Cerebellum (tissue), 4 donors: ENCODE measurements at places on chromosomes 16 and 17. TPM values are rescaled to one million over a fixed set of nuclear protein-coding genes. Genes with fewer than 3 reads are reported as not detected.

The ABCC1 gene
- total RNA-seq: 12.5 TPM

The RCVRN gene
- total RNA-seq: 0.27 TPM

The TBC1D3K gene
- not detected for total RNA-seq

The KRT9 gene
- total RNA-seq: not detected

The CCL4L2 gene
- total RNA-seq: 7.0 TPM

The ZNF500 gene
- 11.1 TPM for total RNA-seq

The DNAH9 gene
- 5.4 TPM for total RNA-seq

The CLEC19A gene
- 0.27 TPM for total RNA-seq

The CDH8 gene
- 88.2 TPM for total RNA-seq

DNA sequence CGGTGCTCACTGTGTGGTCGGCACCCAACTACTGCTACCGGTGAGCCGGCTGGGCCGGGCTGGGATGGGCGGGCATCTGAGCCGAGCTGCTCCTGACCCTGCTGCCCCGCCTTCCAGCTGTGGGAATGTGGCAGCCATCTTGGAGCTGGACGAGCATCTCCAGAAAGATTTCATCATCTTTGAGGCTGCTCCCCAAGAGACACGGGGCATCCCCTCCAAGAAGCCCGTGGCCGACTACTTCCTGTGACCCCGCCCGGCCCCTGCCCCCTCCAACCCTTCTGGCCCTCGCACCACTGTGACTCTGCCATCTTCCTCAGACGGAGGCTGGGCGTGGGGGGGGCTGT lies 6.9 kb downstream of the TBX6 start:
- no peak for DNase-seq

- DNase-seq: no peak
Measured at GRCh38 chr17:46785696-46786095, 32.8 kb downstream of the WNT3 start.

- DNase-seq: no peak
Measured at GRCh38 chr17:32699247-32699646, 177.7 kb downstream of the MYO1D start.

- no peak for DNase-seq
Measured at GRCh38 chr16:62408760-62409159, 372.5 kb upstream of the CDH8 start.

- DNase-seq: no peak
Measured at GRCh38 chr17:82086941-82087906, 10.8 kb downstream of the FASN start.

GRCh38 chr17:80804466-80804865 lies 187.2 kb upstream of the CHMP6 start:
- DNase-seq: no peak

GRCh38 chr17:33779234-33779591 lies 475.9 kb upstream of the CCL2 start:
- DNase-seq: peak; percentile 48

DNA sequence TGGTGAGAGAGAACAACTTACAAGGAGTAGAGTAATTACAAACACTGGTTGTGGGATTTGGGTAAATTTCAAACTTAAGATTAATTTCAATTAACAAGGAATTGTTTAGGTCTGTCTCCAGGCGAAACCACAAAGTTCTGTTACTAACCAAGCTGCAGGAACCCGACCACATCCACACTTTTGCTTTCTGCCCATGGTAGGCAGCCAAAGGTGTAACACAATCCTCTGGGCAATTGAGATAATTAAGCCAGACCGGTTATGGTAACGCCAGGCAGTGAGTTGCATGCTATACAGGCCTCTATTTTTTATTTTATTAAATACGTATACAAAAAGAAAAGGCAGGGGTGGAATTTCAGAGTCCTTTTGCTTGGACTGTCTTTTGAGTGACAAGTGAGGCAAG lies 12.0 kb downstream of the KCNJ2 start:
- no peak for DNase-seq

DNA sequence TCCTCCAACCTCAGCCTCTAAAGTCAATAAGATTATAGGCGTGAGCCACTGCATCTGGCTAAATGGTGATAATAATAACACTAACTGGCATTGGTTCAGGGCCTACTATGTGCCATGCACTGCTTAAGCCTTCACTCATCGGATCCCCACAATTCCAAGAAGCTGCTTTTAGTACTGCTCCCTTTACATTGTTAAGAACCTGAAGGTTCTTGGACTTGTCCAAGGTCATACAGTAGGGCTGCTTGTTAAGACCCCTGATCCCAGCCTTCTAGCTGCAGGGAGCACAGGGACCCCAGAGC lies 6.6 kb downstream of the SREBF1 start:
- DNase-seq: no peak

- DNase-seq: no peak
Measured at GRCh38 chr17:50816771-50817751, 18.3 kb upstream of the WFIKKN2 start.

DNA sequence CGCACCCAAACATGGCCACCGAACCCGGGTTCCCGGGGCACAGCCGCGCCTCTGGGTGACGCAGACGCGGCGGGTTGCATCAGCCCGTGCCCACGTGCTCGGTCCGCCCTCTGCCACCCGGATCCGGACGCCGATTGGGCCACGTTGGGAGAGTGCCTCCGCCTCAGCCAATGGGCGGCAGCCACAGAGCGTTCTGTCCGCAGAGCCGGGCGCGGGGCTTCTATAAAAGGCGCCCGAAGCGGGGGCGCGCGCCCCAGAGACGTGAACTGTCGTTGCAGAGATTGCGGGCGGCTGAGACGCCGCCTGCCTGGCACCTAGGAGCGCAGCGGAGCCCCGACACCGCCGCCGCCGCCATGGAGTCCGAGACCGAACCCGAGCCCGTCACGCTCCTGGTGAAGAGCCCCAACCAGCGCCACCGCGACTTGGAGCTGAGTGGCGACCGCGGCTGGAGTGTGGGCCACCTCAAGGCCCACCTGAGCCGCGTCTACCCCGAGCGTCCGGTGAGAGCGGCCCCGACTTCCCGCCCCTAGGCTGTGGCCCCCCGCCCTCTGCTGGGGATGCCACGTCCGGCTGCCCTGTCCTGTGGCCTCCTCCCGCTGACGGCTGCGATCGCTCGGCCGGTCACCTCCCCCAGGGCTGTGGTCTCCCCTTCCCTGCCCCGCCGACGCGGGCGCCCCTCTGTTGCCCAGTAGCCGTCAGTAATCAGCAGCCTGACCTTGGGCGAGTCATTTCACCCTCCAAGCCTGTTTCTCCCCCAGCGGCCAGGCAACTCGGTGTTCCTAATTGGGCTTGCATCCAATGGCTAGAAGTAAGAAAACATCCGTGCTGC lies at the start of gene HERPUD1:
Gene HERPUD1 (plus strand): TSS at position 251 of the 829 bp plus-strand sequence. CDS start 103 bp downstream, at position 354.
- DNase-seq: peak; percentile 100

DNA sequence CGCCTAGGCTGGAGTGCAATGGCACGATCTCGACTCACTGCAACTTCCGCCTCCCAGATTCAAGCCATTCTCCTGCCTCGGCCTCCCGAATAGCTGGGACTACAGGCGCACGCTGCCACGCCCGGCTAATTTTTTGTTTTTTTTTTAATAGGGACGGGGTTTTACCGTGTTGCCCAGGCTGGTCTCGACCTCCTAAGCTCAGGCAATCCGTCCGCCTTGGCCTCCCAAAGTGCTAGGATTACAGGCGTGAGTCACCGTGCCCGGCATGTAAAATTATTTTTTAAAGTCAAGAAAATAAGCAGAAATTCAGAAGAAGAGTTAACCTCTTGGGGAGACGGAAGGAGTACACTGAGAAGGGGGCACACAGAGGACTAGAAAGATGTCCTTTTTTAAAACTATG lies 27.5 kb downstream of the CDYL2 start:
- no peak for DNase-seq

- DNase-seq: no peak
Measured at GRCh38 chr17:47064684-47065083, 85.6 kb upstream of the RPRML start.

DNA sequence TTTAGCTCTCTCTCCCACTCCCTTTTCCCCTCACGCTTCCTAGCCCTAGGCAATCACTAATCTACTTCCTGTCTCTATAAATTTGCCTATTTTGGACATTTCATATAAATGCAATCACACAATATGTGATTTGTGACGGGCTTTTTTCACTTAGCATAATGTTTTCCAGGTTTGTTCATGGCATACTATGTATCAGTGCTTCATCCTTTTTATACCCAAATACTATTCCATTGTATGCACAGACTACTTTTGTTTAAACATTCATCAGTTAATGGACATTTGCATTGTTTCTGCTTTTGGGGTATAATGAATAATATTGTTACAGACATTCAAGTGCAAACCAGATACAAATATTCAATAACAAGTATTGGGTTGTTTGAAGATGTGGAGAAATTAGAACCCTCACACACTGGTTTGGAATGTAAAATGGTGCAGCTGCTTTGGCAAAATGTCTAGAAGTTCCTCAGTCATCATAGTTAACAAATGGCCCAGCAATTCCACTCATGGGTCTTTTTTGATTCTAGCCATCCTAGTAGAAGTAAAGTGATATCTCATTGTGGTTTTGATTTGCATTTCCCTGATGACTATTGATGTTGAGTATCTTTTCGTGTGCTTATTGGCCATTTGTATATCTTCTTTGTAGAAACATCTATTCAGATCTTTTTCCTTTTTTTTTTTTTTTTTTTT lies 67.7 kb downstream of the TBX4 start:
- DNase-seq: no peak

GRCh38 chr16:79845033-79845733 lies 244.6 kb upstream of the MAF start:
- DNase-seq: no peak

DNA sequence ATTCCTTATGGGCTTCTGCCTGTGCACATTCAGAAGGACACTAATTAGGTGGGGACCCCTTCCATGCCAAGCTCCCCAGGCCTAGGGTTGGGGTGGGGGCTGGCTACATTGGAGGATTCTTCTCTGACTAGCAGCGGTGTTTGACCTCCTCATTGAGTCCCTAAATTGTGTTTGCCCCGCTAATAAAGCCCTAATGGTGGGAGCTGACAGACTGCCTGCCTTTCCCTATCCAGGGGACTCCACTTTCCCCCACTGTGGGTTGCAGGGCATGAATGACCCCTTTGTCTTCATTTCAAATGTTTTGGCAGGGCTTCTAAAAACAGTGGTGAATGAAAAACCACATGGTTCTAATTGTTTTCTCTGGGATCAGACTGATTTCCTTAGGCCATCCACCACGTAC lies 476.8 kb upstream of the CDH11 start:
- no peak for DNase-seq

DNA sequence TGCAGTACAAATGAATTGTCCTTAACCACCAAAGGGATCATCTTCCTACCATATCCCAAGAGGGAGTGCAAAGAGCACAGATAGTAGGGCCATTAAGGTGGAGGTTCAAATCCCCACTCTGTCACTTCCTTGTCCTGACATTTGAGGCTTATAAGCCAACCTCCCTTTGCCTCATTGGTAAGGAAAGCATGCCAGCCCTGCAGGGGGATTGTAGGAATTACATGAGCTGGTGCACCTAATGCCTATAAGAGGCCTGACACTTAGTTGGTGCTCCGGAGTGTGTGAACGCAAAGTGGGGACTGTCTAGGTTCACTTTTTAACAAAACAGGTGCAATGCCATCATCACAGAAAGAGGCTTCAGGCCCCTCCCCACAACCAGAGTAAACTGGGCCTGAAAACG lies 374.4 kb downstream of the SNX29 start:
- no peak for DNase-seq

- DNase-seq: no peak
Measured at GRCh38 chr17:81035521-81036196, 708 bp downstream of the BAIAP2 start.

- no peak for DNase-seq
Measured at GRCh38 chr17:19016297-19016696, 11.7 kb upstream of the FAM83G start.

DNA sequence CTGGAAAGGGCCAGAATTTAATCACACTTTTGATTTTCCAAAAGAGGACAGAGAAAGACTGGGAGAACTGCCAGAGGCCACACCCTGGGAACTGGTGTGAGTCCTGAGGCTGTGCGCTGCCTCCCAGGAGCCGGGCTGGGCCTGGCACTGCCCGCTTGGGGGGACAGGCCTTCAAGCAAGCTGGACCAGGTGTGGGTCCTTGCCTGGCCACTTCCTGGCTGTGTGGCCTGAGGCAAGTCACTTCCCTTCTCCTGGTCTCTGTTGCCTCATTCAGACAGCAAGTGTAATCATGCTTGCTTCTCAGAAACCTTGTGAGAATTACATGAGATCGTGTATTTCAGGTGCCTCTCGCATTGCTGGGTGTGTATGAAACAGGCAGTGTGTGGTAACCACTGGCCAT lies 143.0 kb downstream of the SNX29 start:
- DNase-seq: no peak

GRCh38 chr17:58141505-58141904 lies 6.7 kb upstream of the OR4D1 start:
- no peak for DNase-seq

- no peak for DNase-seq
Measured at GRCh38 chr16:11094075-11094856, 149.9 kb downstream of the CLEC16A start.

DNA sequence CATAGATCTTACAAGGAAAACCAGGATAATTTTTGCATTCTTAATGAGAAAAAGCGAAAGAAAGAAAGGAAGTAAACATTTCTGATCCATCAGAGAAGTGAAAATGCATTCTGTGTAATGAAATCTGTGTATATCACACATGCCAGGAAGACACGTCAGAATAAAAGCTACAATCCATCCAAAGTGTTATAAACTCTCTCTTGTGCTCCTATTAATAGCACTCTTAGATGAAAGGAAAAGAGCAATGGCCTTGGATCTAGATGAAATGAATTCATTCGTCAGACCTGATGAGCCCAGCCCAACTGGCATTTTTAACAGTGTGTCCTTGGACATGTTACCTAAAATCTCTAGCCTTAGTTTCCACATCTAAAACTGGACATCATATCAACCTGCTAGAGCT lies 885.5 kb downstream of the CDH11 start:
- DNase-seq: no peak

GRCh38 chr17:4598776-4599504 lies 14.6 kb downstream of the SMTNL2 start:
- no peak for DNase-seq

DNA sequence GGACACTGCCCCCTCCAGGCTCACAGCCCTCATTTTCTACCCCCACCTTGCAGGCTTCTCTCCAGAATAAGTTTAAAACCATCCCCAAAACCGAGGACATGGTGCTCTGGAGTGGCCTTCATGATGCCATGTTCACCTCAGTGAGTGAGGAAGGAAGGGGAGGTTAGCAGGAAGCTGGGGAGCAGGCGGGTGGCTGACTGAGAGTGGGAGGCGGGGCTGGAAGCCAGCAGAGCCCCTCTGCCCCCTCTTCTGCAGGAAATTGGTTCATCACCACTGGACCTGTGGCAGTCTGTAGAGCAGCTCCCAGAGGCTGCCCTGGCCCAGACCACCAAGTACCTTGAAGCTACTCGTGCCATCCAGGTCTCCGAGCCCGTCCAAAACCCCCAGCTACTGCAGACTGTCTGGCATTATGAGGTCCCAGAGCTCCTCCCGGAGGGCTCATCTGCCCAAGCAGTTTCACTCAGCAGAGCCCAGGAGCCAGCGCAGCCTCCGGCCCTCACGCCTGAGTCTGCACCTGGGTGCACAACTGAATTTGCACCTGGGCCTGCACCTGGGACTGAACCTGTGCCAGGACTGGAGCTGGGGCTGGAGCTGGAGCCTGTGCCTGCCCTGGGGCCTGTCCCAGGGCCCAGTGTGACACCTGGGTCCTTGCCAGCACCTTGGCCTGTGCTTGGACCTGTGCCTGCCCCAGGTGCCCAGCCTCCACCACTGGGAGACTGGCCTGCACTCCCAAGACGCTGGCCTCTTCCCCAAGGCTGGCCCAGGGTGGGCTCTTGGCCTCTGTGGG lies 19.0 kb downstream of the C16orf96 start:
- no peak for DNase-seq
